ENCODE measurements at places on chromosomes 16 and 17.

DNA sequence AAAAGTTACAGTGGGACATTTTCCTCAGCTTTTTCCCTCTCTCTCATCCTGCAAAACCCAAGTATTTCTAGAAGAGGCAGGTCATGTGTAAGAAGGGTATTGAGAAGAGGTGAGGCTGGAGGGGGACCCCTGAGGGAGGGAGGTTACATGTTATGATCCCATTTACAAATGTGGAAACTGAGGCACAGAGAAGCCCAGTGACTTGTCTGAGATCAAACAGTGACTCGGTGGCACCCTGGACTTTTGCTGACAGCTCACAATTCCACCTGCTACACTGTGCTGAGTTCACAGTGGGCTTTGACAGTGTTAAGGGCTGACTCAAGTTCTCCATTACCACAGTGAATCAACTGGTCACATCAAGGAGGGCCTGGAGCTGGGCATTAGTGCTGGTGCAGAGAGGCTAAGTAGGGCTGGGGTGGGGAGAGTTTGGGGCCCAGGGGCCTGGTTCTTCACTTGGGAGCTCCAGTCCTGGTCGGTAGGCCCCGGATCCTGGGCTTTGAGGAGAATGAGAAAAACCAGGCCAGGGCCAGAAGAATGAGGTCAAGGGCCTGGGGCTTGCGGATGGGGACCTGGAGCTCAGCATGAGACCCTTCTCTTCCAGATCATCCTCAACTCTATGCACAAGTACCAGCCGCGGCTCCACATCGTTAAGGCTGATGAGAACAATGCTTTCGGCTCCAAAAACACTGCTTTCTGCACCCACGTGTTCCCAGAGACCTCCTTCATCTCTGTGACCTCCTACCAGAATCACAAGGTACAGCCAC lies 26.0 kb downstream of the TBX4 start:
- no peak for DNase-seq

DNA sequence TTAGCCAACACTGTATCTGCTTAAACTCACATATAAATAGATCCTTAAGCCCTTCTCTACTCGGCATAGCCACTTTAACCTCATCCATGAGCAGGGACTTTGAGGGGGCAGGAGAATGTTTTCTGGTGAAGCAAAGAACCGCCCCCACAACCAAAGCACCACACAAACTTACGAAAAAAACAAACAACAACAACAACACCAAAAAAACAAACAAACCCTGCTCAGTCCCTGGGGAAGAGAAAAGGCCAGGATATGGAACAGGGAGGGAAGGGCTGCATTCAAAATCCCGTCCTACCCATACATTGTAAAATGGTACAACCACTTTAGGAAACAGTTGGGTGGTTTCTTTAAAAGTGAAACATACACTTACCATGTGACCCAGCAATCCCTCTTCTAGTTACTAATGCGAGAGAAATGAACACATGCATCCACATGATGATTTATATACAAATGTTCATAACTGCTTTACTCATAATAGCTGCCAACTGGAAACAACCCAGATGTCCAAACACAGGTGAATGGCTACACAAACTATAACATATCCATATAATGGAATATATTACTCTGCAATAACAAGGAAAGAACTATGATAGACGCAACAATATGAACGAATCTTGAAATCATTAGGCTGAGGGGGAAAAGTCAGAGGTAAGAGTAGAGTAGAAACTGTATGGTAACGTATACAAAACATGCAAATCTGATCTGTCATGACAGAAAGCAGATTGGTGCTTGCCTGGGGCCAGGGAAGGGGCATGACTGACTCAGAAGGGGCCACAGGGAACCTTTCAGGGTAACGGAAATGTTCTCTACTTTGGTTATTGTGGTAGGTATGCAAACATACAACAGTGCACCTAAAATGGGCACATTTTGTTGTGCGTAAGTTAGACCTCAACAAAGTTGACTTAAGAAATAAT lies 37.7 kb upstream of the TOB1 start:
- DNase-seq: peak; percentile 71

DNA sequence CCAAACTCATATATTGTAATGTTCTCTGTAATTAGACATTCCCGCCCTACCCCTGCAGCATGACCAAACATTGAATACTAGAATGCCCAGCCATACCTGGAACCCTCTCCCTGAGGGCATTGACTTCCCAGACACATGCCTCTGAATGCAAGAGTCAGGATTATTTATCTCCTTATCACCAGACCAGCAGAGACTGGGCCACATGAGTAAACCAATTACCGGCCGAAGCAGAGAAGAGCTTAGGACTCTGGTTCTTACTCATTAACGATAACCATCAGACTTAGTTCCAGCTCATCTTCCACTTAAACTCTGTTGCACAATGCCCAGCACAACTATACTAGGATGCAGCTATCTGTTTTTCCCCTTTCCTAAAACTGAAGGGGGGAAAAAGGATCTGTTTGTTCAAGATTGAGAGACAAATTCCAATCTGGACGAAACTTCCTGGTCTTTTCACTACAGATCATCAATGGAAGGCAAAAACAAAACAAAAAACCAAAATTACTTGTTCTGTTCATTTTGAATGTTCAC lies 88.2 kb upstream of the CORO6 start:
- no peak for DNase-seq

DNA sequence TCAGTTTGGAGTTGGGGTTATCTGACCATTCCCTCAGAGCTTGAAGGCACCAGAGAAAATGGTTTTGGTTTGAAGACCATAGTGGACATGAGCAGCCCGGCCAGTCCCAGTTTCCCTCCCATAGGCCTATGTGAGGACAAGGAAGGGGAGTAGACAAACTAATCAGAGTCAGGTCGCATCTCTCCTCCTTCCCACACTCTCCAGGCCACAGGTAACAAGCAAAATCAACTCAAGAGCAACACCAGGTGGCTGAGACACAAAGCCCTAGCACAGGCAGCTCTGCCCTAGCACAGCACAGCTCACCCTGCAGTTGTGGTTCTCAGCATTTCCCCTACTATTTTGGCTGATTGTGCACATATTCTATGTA lies 7.2 kb downstream of the SUPT4H1 start:
- peak; percentile 86 for DNase-seq

DNA sequence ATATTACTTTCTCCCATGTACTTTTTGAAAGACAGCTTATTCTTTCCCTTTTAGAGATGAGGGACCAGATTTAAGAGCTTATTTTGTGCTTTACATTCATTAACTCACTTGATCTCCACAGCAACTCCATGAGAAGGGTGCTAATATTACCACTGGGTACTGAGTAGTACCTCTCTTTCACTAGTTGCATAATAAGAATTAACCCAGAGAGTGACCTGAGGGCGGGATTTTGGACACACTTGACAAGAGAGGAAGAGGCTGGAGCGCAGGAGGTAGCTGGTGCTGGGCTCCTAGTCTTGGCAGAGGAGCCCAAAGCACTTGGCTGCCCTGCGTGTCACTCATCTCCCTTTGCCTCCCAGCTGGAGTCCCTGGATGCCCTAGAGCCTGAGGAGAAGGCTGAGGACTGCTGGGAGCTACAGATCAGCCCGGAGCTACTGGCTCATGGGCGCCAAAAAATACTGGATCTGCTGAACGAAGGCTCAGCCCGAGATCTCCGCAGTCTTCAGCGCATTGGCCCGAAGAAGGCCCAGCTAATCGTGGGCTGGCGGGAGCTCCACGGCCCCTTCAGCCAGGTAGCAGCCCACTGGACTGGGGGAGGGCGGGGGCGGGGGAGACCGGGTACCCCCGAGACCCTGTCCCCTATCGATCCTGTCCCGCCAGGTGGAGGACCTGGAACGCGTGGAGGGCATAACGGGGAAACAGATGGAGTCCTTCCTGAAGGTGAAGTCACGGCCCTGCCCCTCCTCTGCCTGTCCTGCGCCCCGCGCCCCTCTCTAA lies 1.7 kb upstream of the MAZ start:
- DNase-seq: no peak

- peak; percentile 17 for DNase-seq
Measured at GRCh38 chr16:2016407-2016922, 3.1 kb upstream of the NPW start.

DNA sequence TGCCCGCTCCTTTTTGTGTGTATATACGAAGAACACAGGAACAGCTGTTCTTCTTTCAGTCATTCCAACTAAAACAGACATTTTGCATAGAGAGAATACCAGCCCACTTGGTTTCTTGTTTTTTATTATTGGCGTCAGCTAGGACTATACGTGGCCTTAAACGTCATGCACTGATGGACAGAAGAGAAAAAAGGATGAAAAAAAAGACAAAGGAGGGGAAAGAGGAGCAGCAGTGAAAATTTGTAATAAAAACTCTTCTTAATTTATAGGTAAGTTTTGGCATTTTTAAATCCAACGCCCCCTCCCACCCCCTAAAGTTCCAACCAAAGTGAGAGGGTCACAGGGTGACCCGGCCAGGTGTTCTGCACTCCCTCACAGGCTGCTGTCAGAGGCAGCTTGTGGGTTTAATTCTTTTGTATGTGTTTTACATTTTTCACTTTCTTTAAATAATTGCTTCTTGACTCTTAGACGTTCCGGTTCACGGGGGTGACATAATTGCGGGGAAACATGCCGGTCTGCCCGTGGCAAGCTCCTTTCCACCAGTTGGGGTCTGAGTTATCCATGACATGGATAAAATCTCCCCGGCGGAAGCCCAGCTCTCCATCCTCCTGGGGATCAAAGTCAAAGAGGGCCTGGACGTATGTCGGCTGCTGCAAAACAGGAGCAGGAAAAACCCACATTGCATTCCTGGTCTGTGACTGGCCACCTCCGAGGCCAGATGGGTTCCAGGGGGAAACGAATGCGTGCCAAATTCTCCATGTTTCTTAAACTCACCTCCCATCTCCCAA lies 30.9 kb upstream of the SLC25A19 start:
- no peak for DNase-seq

DNA sequence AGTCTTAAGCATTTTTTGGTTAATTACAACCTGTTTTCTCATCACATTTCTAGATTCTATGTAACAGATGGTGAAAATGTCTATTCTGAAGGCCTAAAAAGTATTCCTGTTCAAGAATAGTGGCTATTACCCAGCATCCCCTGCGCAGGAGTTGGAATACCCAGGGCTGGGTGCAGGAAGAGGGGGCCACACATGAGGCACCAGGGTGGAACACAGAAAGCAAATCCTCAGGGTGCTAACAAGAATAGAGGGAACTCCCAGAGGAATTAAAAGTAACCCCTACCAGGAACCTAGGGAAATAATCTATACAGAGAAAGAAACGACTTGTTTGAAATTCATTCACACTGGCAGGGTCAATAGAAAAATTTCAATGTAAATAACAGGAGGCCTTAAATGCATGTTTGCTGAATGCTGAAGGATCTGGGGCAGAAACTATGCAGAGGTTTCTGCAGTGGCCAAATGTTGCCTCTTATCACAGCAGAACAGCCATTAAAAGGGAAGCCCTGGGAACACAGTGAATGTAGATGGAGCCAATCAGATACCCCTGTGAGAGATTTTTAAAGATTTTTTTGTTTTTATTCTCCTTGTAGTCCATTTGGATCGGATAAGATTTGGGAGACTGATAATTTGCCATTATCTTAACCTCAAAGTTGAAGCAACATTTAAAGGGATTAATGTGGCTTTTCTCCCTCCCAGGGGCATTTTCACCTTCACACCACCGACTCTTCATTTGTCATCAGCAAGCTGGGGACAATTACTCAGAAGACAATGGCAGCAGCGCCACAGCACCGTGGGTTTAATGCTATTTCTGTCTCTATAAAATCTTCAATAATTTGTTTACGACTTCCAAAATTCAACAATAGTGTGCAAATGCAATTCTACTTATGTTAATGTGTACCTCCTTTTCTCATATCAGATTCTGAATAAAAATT lies 196.0 kb upstream of the PSMD7 start:
- no peak for DNase-seq

GRCh38 chr16:28189245-28189644 lies 22.5 kb downstream of the XPO6 start:
- DNase-seq: peak; percentile 47

GRCh38 chr16:74500907-74501306 lies 79.6 kb upstream of the CLEC18B start:
- no peak for DNase-seq

- DNase-seq: no peak
Measured at GRCh38 chr16:88556294-88556988, 13.8 kb upstream of the ZC3H18 start.

- DNase-seq: no peak
Measured at GRCh38 chr17:55758171-55758570, 7.3 kb downstream of the PCTP start.

- no peak for DNase-seq
Measured at GRCh38 chr17:61805399-61805798, 57.9 kb downstream of the BRIP1 start.

- DNase-seq: no peak
Measured at GRCh38 chr17:79992649-79993389, 42.9 kb downstream of the TBC1D16 start.

DNA sequence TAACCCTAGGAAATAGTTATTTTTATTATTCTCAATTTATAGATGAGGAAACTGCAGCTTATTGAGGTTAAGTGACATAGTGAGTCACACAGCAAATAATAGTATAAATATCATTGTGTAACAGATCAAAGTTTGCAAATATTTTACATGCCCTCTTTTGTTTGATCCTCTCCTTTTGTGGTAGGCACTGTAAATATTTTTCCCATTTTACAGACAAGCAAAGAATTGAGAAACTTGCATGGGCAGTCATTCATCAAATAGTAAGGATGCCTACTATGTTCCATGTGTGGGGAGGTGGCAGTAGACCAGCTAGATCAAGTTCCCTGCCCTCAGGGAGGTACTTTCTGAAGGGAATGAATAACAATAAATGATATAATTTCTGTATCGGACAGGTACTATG lies 173.0 kb downstream of the PHKB start:
- no peak for DNase-seq

DNA sequence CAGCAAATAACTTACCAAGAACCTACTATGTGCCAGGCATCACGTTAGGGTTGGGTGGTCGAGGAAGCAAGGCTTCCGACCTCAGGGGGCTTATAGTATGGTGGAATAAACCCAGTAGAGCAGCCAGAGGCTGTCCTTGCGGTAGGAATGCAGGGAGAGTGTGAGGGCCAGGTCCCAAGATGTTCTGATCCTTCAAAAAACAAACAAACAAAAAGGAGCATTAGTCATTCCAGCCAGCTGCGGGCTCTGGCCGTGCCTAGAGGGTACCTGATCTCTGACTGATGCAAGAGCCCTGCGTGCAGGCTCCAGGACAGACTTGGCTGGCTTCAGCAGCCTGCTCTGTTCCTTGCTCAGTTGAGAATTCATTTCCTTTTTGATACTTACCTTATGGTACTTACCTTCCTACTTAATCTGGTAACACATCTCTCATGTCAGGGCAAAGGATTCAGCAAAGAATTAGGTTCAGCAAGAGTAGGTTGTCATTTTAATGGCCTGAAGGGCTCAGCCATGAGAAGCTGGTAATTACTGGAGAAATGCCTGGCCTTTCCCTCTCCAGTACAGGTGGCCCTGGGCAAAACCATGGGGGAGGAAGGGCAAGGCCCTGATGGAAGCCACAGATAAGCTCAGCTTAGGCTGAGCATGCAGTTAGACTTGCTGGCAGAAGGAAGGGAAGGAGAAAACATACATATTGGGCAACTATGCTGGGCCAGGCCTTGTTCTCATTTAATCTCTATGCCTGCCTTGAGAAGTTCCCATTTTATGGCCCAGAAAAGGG lies 18.4 kb downstream of the CYB5D2 start:
- DNase-seq: no peak

Data from CD4-positive, alpha-beta T cell treated with Interleukin-21 for 1 hour (primary cell).